ENCODE measurements at places on chromosomes 5 and 9. TPM values are rescaled to one million over a fixed set of nuclear protein-coding genes. Genes with fewer than 3 reads are reported as not detected.

Gene SLCO6A1
- not detected for total RNA-seq

Gene LOX
- total RNA-seq = not detected

Gene ARID3C
- not detected for total RNA-seq

Gene IFNA13
- total RNA-seq = not detected

Gene F12
- total RNA-seq = not detected

Gene ABO
- 0.29 TPM for total RNA-seq

Gene TLE1
- 0.89 TPM for total RNA-seq

Gene ARL14EPL
- total RNA-seq = not detected

Gene OR1J2
- total RNA-seq = not detected

- H3K36me3 ChIP-seq = no peaks in the 10 kb centered on the region
- H3K4me3 ChIP-seq = no peak overlapping the region
- H3K27ac ChIP-seq = no peak overlapping the region
- DNase-seq = no peak
Measured at GRCh38 chr5:17180330-17180843, 37.0 kb upstream of the BASP1 start.

GRCh38 chr5:139394654-139395566, at the start of gene PROB1:
Gene PROB1 (minus strand): TSS chr5:139395104. CDS start chr5:139395081, 23 bp downstream.
- no peaks in the 10 kb centered on the region for H3K36me3 ChIP-seq
- H3K27me3 ChIP-seq = no peaks in the 10 kb centered on the region
- DNase-seq = no peak
- H3K4me1 ChIP-seq = peaks cover 35% of the 10 kb centered on the region
- H3K27ac ChIP-seq = peak within 1 kb of the TSS; percentile 39
- no peak within 1 kb of the TSS for H3K4me3 ChIP-seq

DNA sequence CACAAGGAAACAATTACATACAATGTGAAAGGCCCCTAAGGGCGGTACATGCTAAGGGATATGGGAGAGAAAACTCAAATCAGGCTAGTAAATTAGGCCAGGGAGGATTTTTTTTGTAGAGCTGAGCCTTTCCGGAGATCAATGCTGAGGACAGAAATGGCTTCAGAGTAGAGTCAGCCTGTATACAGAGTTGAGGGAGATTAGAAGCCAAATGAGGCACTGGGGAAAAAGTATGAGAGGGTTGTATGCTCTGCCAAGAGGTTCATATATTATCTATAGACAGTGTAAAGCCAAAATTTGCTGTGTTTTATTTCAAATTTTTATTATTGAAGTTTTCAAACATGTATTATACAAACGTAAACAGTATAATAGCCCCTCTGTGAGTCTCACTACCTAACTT, 103.1 kb downstream of the BNC2 start:
- no peaks in the 10 kb centered on the region for H3K36me3 ChIP-seq
- no peak overlapping the region for H3K27ac ChIP-seq
- no peak overlapping the region for H3K4me3 ChIP-seq

- no peak overlapping the region for H3K4me3 ChIP-seq
- DNase-seq = peak; percentile 39
- no peaks in the 10 kb centered on the region for H3K36me3 ChIP-seq
- H3K4me1 ChIP-seq = peaks cover 18% of the 10 kb centered on the region
- no peaks in the 10 kb centered on the region for H3K27me3 ChIP-seq
- H3K27ac ChIP-seq = no peak overlapping the region
Measured at GRCh38 chr5:100667161-100667630, 132.0 kb downstream of the FAM174A start.

GRCh38 chr5:129652349-129653056, 95.4 kb upstream of the MINAR2 start:
- no peak overlapping the region for H3K4me3 ChIP-seq
- no peak overlapping the region for H3K27ac ChIP-seq
- no peaks in the 10 kb centered on the region for H3K4me1 ChIP-seq
- H3K27me3 ChIP-seq = no peaks in the 10 kb centered on the region

DNA sequence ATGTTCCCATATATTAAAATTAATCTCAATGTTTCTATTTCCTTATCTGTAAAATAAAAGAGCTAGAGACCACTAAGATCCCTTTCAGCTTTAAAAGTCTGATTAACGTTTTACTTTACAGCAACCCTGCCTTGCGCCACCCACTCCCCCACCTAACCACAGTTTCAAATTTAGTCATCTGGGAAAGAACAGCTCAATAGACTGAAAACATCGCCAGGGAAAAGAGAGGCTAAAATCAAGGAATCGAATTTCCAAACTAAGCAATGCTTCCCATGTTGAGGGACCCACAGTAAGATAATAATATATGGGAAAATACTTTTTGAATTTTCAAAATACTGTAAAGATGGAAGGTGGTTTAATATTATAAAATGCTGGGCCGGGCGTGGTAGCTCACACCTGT, 6.6 kb downstream of the SAXO1 start:
- no peak for DNase-seq
- H3K4me1 ChIP-seq = no peaks in the 10 kb centered on the region
- H3K4me3 ChIP-seq = no peak overlapping the region

DNA sequence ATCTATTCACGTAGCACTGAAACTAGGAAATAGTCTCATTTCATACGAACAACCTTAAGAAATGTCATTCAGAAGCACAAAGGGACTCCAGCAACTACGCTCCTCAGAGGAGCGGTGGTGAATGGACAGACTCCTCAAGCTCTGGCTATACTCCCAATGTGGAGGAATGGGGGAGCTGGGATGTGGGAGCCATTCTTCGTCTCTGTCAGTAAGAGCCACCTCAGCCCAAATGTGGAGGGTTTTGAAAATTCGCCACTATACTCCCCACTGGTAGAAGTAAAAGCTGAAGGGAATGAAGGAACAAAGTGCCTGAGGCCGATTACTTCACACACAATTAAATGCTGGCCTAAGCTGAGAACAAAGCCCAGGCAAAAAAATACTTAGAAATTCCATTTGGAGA, 96.3 kb downstream of the ADAMTS12 start:
- H3K4me3 ChIP-seq = no peak overlapping the region
- no peaks in the 10 kb centered on the region for H3K4me1 ChIP-seq
- H3K27ac ChIP-seq = no peak overlapping the region
- DNase-seq = no peak
- H3K36me3 ChIP-seq = no peaks in the 10 kb centered on the region

DNA sequence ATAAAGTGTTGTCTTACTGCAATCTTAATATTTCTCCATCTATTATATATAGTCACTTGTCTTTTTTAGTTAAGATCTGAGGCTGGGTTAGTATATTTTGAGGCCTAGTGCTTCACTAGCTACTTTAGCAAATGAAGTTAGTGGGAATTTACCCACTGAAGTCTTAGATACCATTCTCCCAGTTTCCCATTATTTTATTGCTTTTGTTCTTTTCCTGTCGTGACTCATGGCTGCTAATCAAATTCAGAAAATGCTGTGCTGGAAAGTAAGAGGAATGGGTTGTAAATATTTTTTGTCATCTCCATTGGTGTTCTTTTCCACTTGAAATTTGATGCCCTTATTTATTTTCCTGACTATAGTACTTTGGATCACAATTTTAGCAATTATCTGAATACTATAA, 14.2 kb downstream of the TCERG1 start:
- H3K27ac ChIP-seq = no peak overlapping the region
- H3K36me3 ChIP-seq = peaks cover 64% of the 10 kb centered on the region
- no peak overlapping the region for H3K4me3 ChIP-seq
- no peak for DNase-seq
- H3K4me1 ChIP-seq = peaks cover 4% of the 10 kb centered on the region

GRCh38 chr9:75683591-75683990, 206.9 kb upstream of the PCSK5 start:
- no peak overlapping the region for H3K4me3 ChIP-seq
- H3K27me3 ChIP-seq = no peaks in the 10 kb centered on the region
- H3K27ac ChIP-seq = no peak overlapping the region
- H3K36me3 ChIP-seq = no peaks in the 10 kb centered on the region

- no peak overlapping the region for H3K4me3 ChIP-seq
- peaks cover 7% of the 10 kb centered on the region for H3K36me3 ChIP-seq
- peak overlapping the region; percentile 55 for H3K27ac ChIP-seq
Measured at GRCh38 chr9:93127395-93127911, 6.6 kb downstream of the NINJ1 start.

- H3K4me1 ChIP-seq = peaks cover 68% of the 10 kb centered on the region
- H3K4me3 ChIP-seq = peak overlapping the region; percentile 80
- H3K36me3 ChIP-seq = peaks cover 57% of the 10 kb centered on the region
- H3K27ac ChIP-seq = peak overlapping the region; percentile 96
- no peak for DNase-seq
Measured at GRCh38 chr5:179621551-179622214, 1.8 kb downstream of the HNRNPH1 start.

GRCh38 chr5:155728857-155729683, 597.9 kb upstream of the SGCD start:
- no peak for DNase-seq
- H3K27me3 ChIP-seq = peaks cover 4% of the 10 kb centered on the region
- H3K36me3 ChIP-seq = no peaks in the 10 kb centered on the region
- no peak overlapping the region for H3K27ac ChIP-seq
- no peak overlapping the region for H3K4me3 ChIP-seq
- no peaks in the 10 kb centered on the region for H3K4me1 ChIP-seq

DNA sequence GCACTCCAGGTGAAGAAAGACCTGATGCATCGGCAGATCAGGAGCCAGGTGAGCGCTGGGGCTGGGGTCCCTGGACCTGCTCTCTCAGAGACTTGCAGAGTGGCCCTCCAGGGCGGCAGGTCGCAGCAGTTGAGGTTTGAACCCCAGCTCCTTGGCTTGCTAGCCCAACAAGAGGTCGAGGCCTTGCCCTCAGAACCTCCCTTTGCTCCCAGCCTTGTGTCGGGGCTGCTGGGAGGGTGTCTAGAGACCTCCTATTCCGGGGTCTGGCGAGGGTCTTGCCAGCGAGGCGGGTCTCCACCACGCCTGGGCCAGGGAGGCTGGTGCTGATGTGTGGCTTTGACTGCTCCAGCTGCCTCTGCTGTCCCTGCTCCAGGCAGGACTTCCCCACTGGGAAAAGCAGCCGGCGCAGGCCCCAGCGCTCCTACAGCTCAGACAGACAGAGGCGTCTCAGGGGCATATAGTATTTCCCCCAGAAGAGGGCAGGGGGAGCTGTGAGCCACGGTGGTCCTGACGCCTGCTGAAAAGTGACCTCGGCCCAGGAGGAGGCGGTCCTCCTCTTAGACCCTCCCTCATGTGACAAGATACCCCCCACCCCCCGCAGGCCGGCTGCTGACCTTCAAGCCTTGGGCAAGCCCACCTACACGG, 38.3 kb downstream of the LRSAM1 start:
- no peaks in the 10 kb centered on the region for H3K4me1 ChIP-seq
- H3K36me3 ChIP-seq = peaks cover 4% of the 10 kb centered on the region
- H3K27me3 ChIP-seq = no peaks in the 10 kb centered on the region
- no peak overlapping the region for H3K4me3 ChIP-seq

GRCh38 chr5:75664979-75665378, 52.3 kb downstream of the POC5 start:
- H3K4me3 ChIP-seq = no peak overlapping the region
- no peaks in the 10 kb centered on the region for H3K36me3 ChIP-seq
- DNase-seq = no peak
- H3K4me1 ChIP-seq = peaks cover 13% of the 10 kb centered on the region

DNA sequence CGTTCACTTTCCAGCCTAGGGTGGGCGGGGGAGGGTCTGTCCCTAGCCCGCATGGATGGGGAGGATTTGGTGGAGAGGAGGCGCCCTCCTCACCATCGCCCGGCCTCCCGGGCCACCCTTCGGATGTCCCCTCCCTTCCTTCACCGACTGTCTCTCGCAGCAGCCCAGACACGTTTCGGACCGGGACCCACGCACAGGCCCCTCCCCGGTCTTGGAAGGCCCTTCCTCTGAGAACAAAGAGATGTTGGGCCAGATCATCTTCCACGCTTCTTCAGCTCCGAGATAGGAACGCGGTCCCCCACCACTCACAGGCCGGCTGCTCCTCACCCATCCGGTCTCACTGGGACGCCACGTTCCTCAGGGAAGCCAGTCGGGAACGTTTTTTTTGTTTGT, 640 bp upstream of the DPM2 start:
- H3K36me3 ChIP-seq = peaks cover 29% of the 10 kb centered on the region
- DNase-seq = no peak
- no peaks in the 10 kb centered on the region for H3K27me3 ChIP-seq
- peak overlapping the region; percentile 75 for H3K27ac ChIP-seq

DNA sequence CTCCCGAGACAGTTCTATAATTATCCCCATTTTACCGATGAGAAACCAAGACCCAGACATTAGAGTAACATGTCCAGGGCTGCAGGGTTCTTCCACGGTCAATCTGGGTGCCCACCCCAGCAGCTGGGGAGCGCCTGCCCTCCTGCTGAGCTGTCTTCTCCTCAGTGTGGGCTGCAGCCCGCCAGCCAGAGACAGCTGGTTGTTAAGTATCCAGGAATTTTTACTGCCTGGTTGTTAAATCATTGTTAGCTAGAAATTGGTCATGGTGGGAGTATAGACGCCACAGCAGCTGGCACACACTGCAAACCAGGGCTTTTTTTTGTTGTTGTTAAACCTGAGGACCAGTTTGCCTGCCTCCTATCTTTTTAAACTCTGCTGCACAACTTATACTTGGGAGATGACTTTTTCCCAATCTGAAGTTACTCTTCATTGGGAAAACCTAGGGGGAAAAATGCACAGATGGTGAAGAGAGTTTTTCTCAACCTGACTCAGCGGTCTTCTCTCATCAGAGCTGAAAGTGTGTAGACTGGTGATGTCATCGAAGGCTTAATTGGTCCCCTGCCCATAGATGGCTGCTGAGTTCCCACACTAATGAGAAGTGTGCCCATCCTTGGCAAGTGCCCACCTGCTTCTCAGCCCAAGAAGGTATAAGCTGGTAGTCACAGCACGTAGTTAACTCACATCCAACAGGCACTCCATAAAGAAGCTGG, 208.6 kb downstream of the DRD1 start:
- H3K36me3 ChIP-seq = no peaks in the 10 kb centered on the region
- no peak overlapping the region for H3K4me3 ChIP-seq
- H3K4me1 ChIP-seq = no peaks in the 10 kb centered on the region
- no peak for DNase-seq

DNA sequence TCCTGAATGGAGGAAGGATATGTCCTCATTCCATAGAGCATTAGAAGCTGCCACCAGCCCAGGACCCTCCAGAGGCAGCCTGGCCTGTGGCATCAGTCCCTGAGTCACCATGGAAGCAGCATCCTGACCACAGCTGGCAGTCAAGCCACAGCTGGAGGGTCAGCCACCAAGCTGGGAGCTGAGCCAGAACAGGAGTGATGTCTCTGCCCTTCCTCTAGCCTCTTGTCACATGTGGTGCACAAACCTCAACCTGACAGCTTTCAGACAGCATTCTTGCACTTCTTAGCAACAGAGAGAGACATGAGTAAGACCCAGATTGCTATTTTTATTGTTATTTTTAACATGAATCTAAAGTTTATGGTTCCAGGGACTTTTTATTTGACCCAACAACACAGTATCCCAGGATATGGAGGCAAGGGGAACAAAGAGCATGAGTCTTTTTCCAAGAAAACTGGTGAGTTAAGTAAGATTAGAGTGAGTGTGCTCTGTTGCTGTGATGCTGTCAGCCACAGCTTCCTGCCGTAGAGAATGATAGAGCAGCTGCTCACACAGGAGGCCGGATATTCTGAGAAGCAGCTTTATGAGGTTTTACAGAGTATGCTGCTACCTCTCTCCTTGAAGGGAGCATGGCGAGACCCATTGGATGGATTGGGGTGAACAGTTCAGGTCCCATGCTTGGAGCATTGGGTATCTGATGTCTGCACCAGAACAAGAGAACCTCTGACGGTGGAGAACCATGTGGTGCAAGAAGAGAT, 13.0 kb upstream of the CYFIP2 start:
- H3K27me3 ChIP-seq = no peaks in the 10 kb centered on the region
- peak; percentile 82 for DNase-seq
- H3K27ac ChIP-seq = peak overlapping the region; percentile 64

Measured in CD4-positive, alpha-beta memory T cell (primary cell).